ENCODE measurements at places on chromosomes 2 and 18.

- DNase-seq, result no peak
Measured at GRCh38 chr2:153891051-153891450, 19.3 kb downstream of the GALNT13 start.

GRCh38 chr2:163664610-163665009 lies 71.2 kb downstream of the FIGN start:
- DNase-seq, result no peak

GRCh38 chr18:59660786-59661743 lies 36.2 kb downstream of the CCBE1 start:
- DNase-seq, result no peak

DNA sequence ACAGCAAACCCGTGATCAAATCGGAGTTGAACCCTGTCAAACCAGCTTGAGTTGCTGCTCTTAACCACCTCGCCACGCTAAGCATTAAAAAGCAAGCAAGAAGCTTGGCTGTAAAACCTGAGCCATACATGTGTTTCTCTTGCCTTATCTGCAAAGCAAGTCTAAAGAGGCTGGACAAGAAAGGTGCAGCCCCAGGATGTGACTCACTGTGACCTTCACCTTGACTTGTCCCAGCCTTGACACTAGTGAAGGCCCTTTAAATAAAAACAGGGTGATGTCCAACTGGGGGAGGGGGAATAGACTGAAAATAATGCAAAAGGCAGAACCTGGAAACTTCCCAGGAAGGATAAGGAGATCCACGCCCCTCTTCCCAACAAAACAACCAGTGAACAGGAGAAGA lies 127.6 kb upstream of the NPAS2 start:
- no peak for DNase-seq

DNA sequence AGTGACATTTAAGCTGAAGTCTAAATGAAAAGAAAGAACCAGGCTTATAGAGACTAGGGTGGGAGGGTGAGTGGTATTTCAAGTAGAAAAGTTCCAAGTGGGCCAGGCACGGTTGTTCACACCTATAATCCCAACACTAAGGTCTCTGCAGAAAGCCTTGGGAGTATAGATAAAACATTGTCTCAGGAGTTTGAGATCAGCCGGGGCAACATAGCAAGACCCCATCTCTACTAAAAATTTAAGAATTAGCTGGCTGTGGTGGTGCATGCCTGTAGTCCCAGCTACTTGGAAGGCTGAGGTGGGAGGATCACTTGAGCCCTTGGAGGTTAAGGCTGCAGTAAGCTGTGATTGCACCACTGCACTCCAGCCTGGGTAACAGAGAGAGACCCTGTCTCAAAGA lies 143.4 kb upstream of the PKDCC start:
- DNase-seq, result no peak

- no peak for DNase-seq
Measured at GRCh38 chr2:216572582-216573578, 60.3 kb upstream of the IGFBP2 start.

DNA sequence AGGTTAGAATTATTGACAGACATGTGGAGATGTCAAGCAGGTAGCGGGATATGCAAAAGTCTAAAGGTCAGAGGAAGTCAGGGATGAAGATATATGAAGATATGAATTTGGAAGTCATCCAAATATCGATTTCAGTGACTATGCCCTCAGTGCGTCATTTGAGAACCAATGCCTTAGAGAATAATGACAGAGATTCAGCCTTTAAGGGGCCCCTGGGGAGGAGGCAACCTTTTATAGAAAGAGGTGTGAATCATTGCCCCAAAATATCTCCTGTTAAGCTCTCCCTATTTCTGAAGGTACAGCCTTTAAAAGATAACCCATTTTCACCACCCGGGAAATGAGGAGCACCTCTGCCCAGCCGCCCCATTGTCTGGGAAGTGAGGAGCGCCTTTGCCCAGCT lies 223.4 kb downstream of the NCKAP5 start:
- DNase-seq, result no peak

- DNase-seq, result no peak
Measured at GRCh38 chr2:53755121-53755520, 12.5 kb upstream of the CHAC2 start.

- no peak for DNase-seq
Measured at GRCh38 chr2:207499114-207499513, 30.6 kb upstream of the CREB1 start.

- DNase-seq, result no peak
Measured at GRCh38 chr2:143730953-143731260, 601.7 kb downstream of the ARHGAP15 start.

- DNase-seq, result no peak
Measured at GRCh38 chr2:42072349-42073118, 24.7 kb downstream of the PKDCC start.

- DNase-seq, result no peak
Measured at GRCh38 chr18:60331890-60332289, 40.7 kb downstream of the MC4R start.

DNA sequence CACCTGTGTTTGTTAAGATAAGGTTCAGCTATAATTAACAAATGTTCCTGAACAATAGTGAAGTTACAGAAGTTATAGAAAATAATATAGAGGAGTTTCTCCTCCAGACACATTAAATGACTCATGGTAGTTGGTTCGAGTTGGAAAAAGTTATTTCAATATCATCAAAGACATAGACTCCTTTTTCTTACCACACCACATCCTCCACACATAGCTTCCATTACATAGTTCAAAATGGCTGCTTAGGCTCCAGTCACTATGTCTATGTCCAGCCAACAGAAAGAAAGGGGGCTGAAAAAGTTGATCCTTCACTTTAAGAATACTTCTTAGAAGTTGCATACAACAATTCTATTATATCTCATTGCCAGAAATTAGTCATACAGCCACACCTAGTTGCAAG lies 50.7 kb downstream of the DYNAP start:
- no peak for DNase-seq

DNA sequence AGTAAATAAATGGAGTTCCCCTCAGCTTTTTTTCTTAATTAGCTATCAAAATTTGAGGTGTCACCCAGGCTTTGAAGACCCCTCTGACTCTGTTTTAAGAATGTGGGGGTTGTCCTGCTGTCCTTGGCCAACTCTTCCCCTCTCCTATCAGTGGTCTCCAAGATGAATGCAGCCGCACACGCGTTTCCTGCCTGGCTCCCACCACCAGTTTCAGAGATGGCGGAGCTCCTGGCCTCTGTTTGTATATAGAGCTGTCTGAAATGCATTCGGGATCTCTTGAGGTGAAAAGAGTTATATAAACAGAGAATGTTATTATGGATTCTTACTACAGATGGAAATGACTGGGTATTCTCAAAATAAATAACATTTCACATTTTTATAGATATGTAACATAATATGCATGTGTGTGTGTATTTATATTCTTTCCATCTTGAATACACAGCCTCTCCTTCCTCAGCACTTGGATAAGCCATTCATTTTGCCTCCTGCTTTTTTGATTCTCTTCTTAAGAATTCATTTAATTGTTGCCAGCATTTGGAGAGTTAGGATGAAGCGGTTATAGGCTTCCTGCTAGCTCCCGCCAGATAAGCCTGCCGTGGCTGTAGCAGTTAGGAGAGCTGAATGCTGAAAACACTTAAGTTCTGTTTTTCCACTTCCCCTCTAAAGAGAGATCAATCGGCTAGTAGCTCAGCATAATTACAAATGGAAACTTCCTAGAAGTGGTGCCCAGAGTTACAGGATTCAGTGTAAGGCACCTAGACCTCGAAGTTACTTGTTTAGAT lies 659.3 kb upstream of the FANCL start:
- DNase-seq, result no peak

GRCh38 chr18:23237524-23238151 lies 102.4 kb downstream of the CABLES1 start:
- peak; percentile 68 for DNase-seq

DNA sequence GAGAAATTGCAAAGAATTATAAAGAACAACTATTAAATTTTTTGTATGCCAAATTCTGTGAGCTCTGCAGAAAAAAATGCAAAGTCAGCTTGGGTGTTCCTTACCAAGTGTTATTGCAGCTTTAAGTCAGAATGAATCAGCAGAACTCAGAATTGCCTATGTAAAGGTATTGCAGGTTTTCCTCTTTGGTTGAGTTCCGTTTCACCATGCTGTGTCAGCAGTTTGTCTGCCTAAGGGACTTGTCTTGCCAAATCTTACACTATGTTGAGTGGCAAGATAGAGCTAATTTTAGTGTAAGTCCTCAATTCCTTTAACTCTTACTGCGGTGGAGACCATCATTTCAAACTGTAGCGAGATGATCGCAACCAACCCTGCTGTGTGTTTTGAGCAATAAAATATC lies 38.8 kb downstream of the ADAM23 start:
- DNase-seq, result no peak

DNA sequence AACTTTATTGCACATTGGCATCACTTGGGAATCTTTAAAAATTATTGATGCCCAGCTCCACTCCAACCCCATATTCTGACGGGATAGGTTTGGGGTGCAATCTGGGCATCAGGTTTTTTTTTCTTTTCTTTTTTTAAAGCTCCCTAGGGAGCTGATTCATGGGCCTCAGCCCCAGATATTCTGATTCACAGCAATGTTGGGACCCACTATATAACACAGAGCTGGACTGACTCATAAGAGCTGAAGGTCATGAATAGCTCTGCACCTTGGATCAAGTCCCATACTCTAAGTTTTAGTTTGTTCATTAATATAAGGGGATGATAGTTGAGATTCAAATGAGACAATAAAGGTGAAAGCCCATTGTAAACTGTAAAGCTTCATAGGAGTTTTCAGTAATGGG lies 191.1 kb upstream of the REV1 start:
- DNase-seq, result peak; percentile 67

DNA sequence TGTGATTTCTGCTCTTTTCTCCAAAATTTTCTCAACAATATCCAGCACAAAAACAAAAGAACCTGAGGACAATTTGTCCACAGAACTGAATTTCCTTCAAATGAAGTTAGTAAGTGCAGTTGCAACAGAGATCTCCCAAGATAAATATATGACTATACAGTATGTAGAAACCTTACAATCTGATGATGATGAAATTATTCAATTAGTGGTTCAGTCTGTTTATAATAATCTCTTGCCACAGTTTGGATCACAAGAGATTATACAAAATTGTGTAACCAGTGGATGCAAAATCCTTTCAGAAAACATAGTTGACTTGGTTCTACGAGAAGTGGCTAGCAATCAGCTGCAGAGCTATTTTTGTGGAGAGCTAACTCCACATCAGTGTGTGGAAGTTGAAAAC lies 68.7 kb downstream of the FSIP2 start:
- no peak for DNase-seq

- no peak for DNase-seq
Measured at GRCh38 chr18:30298769-30299168, 743.8 kb downstream of the DSC3 start.

GRCh38 chr18:35289293-35289692 lies 736 bp downstream of the ZSCAN30 start:
- DNase-seq, result no peak

DNA sequence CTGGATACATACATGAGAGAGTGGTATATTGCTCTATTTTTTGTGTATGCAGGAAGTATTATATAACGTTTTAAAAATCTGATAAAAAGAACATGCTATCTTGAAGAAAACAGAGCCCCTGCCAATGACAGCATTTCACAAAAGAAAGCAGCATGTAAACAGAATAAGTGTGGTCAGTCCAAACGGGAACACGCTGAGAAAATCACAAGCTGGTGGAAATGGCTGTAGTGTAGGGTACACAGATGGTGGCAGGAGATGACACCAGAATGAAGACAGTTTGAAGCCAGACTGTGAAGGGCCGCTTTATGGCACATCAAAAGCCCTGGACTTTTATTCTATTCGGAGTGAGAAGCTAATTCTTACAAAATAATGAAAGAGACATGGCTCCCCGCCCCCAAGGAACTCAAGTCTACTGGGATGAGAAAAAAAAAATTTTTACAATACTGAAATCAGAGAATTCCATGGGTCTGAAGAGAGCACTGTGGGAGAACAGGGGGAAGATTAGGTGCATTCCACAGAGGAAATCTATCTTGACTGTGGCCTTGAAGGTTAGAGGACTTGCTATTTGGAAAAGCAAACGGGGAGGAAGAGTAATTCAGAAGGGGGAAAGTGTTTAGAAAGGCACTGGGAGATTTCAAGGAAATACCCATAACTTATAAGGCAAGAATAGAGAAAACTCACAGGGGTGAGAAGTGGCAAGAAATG lies 217.7 kb upstream of the SMAD7 start:
- DNase-seq, result no peak

DNA sequence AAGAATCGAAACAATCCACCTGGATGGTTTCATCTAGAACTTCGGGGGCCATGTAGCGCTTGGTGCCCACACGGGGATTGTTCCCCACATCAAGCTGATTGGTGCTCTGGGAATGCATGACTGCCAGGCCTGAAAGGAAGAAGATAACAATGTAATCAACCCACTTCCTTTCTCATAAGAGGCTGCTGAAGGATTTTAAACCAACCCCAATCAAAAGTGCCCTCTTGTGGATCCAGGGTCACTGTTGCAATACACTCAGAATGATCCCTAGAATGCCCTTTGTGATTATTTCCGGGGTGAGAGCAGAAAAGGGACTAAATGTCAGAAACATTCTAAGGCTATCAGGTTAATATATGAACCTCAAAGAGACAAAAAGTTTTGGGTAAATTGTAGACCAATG lies 115.2 kb downstream of the ACVR1 start:
- peak; percentile 17 for DNase-seq

DNA sequence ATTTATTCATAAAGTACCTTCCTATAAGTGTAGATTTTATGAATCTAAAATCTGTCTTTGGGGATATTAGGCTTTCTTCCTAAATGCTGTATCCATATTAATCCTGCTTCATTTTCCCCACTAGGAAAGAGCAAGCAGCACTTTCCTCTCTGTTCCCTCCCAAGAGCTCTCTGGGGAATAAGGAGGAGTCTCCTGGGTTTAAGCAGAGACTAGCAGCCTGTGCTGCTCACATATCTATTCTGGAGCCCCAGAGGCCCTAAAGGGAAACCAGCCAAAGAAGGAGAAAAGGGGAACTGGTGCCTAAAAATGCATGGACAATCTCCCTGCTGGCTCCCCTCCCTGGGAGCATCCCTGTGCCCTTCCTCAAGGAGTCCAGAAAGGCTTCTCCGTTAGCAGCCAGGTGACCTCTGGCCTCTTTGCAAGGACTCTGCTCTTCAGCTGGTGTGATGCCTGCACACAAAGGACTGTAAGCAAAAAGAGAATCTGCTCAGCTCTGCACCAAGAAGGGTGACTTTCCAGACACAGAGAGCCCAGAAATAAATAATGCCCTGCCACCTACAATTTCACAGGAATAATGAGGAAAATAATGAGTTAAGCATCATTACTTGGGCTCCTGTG lies 270.6 kb downstream of the SS18 start:
- no peak for DNase-seq

GRCh38 chr2:191202209-191202721 lies 42.9 kb upstream of the MYO1B start:
- DNase-seq, result peak; percentile 56

GRCh38 chr2:69566669-69567068 lies 76.9 kb downstream of the AAK1 start:
- no peak for DNase-seq

- no peak for DNase-seq
Measured at GRCh38 chr2:204274429-204274828, 270.8 kb upstream of the PARD3B start.

DNA sequence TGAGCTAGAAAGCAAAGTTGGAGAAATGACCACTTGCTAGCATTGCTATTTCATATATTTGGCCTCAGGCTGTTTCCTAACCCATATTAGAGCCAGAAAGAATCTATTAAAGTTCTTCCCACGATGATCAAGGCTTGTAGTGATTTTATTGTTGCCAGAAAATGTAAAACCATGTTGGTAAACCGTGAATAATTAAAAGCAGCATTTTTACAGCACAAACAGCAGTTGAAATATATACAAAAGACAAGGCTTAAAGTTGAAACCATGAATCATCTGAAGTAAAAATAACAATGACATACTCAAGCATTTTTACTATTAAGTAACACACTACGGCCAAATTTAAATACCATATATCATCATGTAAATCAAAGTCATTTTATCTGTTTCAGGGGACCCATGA lies 27.7 kb upstream of the DSC3 start:
- DNase-seq, result no peak

Data from HT1080 (cell line).